ENCODE measurements at places on chromosomes 3 and 15.

DNA sequence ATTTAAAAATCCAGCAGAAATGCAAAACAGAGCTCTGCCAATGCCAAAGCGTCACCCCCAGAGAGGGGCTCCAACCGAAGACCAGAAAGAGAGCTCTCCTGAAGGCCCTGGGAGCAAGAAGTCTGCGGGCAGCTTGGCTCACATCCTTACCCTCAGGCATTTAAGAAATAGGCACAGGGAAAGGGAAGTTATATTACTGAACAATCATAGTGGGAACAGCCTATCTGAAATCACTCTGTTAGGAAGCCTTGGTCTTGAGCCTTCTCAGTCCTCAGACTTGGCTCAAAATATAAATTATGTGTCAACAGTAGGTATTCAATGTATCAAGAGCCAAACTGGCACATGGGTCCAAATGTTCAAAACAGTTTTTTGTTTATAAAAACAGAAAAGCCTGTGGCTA, 10.3 kb upstream of the PPARG start:
- DNase-seq = no peak

DNA sequence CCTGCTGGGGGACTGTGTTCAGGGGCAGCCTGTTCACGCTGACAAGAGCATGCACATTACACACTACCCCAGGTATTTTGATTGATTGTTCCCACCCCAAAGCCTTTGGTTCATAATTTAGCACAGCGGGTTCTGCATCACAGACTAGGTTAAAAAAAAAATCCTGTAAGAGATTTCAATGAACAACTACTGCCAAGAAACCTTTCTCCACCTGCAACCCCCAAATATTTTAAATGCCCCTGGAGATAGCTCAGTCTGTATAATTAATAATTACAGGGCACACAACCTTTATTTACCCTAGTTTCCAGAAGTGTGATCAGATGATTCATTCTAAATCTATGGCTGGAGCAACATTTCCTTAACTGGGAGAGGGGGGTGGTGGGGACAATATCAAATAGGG, 87.6 kb downstream of the NR2F2 start:
- no peak for DNase-seq

GRCh38 chr3:43239755-43240154, 46.6 kb upstream of the SNRK start:
- DNase-seq = no peak

DNA sequence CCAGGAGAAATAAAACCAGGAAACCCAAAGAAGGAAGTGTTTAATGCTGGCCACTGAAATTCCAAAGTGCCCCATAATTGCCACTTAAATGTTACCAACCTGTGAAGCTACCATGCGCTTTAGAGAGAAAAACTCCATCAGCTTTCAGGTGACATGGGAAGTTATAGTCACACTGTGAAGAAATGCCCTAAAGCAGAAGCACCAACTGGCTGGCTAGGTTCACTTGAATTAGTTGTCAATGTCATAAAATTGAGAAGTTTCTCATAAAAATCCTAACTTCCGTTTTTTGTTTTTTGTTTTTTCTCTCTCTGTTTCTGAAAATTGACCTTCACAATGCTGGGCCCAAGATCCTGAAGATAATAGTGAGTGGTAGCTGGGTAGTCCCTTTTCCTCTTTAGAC, 167.9 kb upstream of the CTNNB1 start:
- DNase-seq = no peak

DNA sequence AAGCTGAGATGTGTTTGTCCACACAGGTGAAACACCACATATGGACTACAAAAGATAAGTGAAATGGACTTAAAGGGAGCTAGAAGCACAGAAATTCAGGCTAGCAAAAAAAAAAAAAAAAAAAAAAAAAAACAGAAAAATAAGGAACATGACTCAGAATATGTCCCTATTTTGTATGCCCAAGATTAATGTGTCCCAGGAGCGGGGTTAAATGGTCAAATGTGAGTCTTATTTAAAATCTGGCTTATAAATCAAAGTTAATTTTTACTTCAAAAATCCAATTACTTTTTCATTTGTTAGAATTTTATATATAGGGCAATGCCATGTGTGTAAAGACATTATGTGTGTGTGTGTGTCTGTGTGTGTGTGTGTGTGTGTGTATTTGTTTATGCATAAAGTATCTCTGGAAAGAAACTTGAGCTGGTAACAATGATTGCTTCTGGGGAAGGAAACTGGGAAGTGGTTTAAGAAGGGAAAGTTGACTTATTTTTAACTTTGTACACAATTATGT, 986.5 kb downstream of the ROBO2 start:
- DNase-seq = no peak

DNA sequence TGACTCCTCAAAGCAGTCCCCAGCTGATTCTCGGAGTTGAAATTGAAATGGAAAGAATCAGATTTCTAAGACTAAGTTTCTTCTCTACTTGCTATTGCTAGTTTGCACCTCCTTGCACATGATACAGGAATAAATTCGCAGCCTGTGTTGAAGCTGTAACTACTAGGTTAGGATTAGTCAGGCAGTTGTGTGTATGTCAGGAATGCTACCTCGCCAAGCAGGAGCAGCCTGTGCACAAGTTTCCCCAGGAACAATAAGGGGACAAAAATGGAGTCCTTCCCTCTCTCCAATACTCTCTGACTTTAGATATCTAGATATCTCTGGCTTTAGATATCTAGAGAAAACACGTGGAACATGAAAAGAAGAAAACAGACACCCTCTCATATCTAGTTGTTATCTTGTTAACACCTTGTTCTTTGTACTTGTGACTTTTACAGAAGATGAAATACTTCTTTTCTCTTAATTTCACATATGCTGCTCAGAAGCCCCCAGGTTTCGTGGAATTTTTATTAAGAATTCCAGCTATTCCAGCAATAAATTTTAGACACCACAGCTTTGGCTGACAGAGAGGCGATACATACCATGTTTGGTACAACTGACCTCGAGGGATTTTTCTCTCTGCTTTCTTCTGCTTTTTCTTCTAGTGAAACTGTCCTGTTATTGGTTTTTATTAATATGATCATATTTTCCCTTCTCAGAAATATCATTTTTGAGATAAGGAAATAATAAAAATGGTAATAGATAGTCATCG, 56.1 kb upstream of the CMSS1 start:
- no peak for DNase-seq

DNA sequence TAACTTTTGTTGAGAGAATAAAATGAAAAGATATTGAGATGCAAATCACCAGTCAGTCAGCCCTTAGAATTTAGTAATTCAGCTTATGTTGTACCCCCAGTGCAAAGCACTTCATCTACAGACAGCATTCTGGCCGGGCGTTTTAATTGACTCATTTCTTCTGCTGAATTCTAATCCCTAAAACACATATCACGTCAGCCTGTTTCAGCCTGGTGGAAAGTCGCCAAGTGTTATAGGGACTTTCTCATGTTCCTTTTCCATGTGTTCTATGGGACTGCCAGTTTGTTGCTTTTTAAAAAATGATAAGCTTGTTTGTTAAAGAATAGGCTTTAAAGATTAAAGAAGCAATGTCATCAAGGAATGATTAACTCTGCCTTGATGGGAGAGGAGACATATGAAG, 169.7 kb upstream of the BFSP2 start:
- DNase-seq = no peak

GRCh38 chr15:71937650-71938311, 127.4 kb downstream of the NR2E3 start:
- no peak for DNase-seq

- DNase-seq = no peak
These were observed 1.9 kb downstream of the CHST2 start for GRCh38 chr3:143121241-143122088.

- DNase-seq = no peak
These were observed 45.0 kb downstream of the EHHADH start for GRCh38 chr3:185208823-185209222.

DNA sequence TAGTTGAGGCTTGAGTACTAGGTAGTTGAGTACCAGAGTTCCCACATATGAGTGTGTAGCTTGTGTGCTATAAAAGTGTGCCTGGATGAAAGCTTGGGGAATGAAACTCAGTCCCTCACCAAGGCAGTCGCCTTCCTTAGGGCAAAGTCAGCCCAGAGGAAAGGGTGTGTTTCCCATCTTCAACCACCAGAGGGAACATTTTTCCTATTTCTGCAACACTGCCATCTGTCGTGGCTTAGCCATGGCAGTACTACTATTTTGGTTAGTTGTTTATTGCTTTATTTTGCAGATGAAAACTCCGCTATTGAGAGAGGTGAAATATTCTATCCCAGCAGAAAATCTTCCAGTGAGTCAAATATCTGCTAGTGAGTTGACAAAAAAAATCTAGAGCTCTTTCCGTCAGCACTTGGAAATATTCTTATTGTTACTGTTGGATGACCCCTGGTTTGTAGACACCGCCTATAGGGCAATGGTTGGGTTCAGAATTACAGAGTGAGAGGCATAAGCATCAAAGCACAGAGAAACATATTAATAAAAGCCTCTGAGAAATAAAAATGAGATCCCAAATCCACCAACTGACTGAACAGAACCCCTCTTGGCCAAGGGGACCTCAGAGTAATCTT, 239.9 kb downstream of the CPNE4 start:
- peak; percentile 44 for DNase-seq

GRCh38 chr15:71109905-71110304, 5.4 kb upstream of the THSD4 start:
- no peak for DNase-seq

DNA sequence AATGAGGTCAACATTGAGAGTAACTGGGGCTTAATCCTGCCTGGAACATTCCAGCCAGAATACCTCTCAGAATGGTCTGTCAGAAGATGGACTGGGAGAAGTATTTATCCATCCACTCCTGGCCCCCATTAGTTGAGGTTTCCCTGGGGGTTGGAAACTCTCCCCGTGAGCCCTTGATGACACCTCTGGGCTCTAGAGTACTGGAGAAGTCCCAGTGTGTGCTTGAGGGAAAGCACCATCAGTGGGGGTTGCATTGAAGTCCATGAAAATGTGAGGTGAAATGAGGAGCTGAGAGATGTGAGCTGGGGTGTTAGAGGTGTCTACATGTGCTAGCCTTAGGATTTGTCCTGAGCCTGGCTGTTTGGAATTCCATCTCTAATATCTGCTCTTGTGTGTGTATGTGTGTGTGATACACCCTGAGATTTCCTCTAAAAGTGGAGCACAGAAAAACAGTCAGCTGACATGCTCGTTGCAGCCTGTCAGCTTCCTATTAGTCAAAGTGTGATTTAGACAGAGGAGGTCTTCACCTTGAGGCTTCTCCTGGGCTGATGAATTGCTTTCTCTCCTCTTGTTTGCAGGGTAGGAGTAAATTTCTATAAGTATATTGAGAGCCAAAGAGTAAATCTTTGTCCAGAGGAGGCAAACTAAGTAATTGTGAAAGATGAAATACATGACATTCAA, 67.6 kb downstream of the NR1D2 start:
- DNase-seq = no peak

DNA sequence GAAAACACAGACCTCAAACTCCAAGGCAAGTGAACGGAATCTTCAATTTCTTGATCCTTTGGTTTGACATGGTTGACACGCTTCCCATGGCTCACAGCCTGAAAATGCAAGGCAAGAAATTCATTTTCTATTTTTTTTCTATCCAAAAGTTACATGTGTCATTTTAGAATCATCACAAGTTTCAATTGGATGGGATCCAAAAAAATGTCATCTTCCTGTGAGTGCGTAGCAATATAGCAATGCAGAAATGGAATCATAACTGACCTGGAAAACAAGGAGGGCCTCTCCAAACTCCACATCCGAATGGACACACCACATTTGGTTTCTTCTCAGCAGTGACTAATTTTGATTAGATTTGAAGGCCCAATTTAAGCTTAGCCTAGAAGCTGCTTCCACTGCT, 175.8 kb upstream of the ATP11B start:
- DNase-seq = no peak

- no peak for DNase-seq
These were observed 16.9 kb upstream of the TIPARP start for GRCh38 chr3:156657440-156657839.

DNA sequence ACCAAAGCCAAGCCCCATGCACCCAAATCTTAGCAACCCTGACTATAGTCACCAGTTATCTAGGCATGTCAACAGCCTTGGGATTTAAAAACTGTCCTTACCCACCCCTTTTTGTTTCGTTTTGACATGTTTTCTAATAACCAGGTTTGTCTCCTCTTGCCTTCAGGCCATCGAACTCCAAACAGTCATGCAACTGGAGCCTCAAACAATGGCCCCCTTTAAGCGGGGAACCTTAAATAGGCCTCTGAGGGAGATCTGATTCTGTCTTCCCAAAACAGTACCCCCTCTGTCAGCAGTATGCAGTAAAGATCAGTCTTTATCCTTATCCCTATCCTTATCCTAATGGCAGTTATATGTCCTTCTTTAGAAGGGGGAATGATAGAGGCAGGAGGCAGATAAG, 105.7 kb downstream of the DPH6 start:
- DNase-seq = no peak

- no peak for DNase-seq
These were observed 50.0 kb downstream of the ROPN1B start for GRCh38 chr3:126018995-126019394.

DNA sequence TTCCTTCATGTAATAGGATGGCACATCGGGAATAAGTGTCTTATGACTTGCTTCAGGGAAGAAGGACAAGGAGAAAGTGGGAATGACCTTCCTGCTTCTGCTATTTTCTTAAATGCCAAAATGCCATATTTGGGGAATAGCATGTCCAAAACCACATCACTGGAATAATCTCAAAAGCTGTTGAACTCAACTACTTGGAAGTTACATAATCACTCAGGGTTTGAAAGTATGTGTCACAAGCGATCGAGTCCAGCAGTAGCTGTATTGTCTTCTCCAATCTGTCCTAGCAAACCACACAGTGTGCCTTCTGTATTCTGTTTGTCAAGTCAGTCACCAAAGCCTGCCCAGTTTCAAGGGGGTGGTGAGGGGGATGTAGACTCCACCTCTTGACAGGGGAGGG, 58.3 kb upstream of the GADL1 start:
- DNase-seq = no peak

GRCh38 chr15:83115410-83115809, 8.0 kb downstream of the TM6SF1 start:
- DNase-seq = no peak

GRCh38 chr3:4320096-4320911, 17.1 kb downstream of the SETMAR start:
- DNase-seq = no peak

DNA sequence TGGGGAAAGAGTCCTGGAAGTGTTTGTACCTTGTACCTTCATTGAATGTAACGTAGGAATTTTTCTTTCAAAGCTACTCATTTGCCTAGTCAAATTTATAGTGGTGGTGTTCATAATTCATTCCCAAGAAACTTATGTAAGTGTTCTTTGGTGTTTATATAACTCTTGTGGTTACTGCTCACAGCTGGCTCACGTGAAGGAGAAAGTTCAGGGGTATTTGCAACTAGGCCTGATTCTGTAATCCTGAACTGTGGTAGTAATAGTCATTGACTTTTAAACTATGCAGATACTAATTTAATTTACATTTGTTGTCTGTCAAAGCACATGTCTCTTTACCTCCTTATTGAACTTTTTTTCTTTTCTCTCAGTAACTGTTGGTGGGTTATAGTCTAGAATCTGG, 50.5 kb upstream of the TEX264 start:
- DNase-seq = peak; percentile 50

GRCh38 chr15:61049934-61050333, 179.2 kb downstream of the RORA start:
- peak; percentile 85 for DNase-seq

Measured in astrocyte of the cerebellum (primary cell).